M059J (cell line): ENCODE measurements at places on chromosomes 16 and 17. TPM values are rescaled to one million over a fixed set of nuclear protein-coding genes. Genes with fewer than 3 reads are reported as not detected.

DNA sequence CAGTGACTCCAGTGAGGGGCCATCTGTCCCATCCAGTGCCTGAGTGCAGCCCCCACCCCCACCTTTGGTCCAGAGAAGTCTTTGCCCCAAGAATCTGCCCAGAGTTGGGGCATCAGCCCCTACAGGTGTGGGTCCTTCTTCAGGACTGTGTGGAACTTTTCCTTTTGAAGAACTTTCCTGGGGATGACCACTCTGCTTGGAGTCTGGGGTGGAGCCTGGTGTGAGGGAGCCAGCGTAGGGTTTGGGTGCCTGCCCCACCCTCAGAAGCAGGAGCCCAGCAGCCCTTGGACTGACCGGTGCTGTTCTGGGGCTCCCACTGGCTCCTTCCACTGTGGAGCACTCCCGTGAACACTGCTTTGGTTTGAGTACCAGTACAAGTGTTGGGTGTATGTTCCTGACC is 19.3 kb downstream of the MPRIP start:
- DNase-seq, result no peak

CLEC18C gene
- total RNA-seq, result 0.27 TPM in 1 of 2 replicates, not detected in the other

GRCh38 chr17:75738218-75738802 is 17.1 kb downstream of the ITGB4 start:
- DNase-seq, result no peak

DNAH9 gene
- not detected in 2 replicates for total RNA-seq

GRCh38 chr17:6450926-6451832 is 6.9 kb downstream of the PIMREG start:
- DNase-seq, result no peak

NACA2 gene
- not detected in 2 replicates for total RNA-seq

GRCh38 chr17:37650419-37651003 is 7.3 kb upstream of the DDX52 start:
- DNase-seq, result peak; percentile 60

GRCh38 chr17:7843257-7843535 is 9.2 kb downstream of the KDM6B start:
- DNase-seq, result no peak

DNA sequence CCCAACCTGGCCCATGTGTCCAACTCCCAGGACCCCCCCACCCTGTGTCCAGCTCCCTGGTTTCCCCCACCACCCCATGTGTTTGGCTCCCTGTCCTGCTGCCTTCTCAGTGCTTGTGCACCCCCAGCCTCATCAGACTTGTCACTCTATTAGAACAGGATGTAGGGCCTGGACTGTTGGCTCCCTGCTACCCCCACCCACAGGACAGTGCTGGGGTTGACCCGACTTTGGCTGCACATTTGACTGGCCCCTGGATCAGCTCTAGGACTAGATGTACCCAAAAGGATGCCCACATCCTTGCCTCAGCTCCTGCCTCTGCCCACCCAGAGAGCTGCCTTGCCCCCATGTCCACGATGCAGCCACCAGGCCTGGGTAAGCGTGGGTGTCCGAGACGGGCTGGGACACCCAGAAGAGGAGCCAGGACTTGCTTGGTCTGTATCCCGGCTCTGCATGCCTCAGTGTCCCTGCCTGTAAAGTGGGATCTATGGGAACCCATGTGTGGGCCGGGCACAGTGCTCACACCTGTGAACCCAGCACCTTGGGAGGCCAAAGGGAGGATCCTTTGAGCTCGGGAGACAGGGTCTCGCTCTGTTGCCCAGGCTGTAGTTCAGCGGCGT is 1.5 kb upstream of the CCDC57 start:
- DNase-seq, result no peak

C17orf78 gene
- not detected in 2 replicates for total RNA-seq

GRCh38 chr17:37551788-37552187 is 57.4 kb downstream of the SYNRG start:
- DNase-seq, result no peak

TMEM92 gene
- 0.99 and 5.2 TPM in 2 replicates for total RNA-seq
